Hepatocyte (in vitro differentiated cells): ENCODE measurements at places on chromosomes 13 and 19.
A peak's percentile ranks its signal among the peaks of the same experiment; 100 is the strongest.

DNA sequence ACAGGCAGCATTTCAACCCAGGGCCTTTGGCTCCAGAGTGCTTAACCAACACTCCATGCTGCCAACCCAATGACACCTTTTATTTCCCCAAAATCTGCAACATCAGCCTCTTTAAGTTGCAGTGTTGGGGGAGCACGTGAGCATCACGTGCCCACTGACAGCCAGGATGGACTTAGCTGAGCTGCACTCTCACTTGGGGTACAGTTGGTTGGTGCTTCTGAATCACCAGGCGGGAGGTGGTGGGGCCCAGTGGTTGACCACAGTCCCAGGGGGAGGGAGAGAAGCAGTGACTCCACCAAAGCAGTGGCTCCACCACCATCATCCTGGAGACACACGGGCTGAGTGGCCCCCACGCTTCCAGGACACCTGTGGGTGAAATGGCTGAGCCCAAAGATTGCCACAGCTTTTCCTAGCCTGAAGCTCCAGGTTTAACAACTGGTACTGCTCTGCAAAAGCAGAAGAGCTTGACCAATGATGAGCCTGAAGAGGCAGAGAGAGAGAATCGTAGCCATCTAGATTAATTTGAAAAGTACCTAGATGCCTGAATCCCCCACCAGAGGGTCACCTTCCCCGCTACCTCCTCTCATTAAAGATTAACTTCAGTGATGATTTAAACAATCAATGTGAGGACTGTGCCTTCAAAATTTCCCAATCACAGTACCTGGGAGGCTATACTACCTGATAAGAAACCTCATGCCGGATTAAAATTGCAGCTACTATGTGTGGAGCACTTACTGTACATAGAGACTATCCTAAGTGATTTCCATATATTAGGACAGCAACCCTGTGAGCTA, 193.8 kb downstream of the FOXO1 start:
- no peak for DNase-seq

- peak; percentile 13 for DNase-seq
These were observed 76.2 kb upstream of the TNFSF11 start for GRCh38 chr13:42497798-42498197.

DNA sequence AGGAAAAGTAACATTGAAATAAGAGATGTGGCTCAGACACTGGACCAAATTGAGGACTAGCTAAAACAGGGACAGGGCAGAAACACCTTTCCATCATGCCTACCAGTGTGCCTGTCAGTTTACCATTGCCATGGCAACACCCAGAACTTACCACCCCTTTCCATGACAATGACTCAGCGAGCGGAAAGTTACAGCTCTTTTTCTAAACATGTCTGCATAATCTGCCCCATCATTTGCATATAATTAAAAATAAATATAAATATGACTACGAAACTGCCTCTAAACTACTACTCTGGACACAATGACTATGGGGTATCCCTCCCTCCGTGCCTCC, 96.0 kb downstream of the UBL3 start:
- no peak for DNase-seq

DNA sequence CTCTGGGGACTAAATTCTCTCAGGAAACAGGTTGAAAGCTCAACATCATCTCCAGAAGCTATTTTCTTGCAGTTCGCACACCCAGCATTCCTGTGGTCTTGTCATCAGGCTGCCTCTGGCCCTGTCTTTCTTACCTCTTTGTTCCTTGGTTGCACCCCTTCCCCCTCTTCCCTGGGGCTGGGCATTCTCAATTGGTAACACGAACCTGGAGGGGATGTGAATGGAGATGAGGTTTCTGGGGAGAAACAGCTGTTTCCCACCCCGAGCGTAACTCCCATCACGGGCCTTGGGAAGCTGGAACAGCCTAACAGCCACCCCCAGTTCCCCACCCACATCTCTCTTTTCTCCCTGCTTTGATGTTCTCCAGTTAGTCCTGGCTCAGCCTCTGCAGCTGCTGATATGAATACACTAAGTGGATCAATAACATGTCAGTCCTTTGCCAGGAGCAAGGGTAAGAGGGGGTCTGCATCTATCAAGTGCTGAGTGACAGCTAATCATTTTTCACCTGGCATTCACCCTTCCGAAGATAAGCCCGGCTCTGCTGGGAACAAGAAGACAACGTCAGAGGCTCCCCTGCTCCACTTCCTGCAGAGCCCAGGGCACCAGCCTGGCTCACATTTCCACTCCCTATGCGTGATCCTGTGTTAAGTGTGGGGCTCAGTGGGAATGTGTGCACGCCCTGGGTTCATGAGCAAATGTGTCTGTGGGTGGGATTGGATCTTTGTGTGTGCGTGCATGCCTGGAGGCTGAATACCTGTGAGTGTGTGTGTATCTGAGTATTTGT, 74.0 kb upstream of the KCTD15 start:
- DNase-seq = no peak

DNA sequence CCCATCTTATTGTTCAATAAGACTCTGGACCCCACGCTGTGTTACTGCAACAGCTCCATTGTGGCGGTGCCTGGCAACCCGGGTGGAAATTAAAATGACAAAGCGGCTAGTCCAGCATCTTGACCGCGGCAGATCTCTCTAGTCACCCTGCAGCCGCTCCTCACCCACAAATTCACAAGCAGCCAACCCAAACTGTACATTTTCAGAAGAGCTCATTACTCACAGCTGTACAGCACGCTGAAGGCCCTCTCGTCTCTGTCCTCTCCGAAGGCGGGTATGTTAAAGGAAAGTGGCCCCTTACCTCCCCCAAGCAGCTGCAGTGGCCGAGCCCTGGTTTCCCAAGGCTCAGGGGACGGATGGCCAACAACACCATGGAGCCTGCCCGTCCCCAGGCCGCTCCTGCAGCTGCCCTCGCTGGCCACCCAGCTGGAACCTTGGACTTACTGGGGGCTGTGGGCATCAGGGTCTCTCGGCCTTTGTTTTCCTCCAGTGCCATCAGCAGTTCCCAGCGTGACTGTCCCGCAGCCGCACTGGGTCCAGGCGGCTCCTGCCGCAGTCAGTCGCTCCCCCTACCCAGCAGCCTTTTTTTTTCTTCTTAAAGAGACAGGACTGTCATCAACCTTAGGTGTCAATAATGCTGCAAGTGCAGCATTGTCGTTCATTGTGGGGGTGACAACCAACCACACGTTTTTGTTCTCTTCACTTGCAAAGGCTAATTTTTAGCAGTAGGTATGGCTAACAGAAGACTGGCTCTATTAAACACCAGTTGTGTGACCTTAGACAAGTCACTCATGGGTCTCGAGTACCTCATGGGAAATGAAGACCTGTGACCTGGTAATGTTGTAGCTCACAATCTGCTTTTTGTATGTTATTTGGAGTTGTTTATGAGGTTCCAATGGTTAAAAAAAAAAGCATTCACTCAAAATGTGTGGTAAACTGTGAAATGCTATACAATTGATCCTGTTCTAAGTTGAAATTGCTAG, at the start of gene SACS:
TSS of gene SACS (minus strand) at position 532 of the 983 bp plus-strand sequence. CDS start 22,463 bp downstream, outside the sequence.
- peak; percentile 45 for DNase-seq

- DNase-seq = peak; percentile 18
These were observed 651.2 kb downstream of the SLITRK6 start for GRCh38 chr13:85148009-85148408.

DNA sequence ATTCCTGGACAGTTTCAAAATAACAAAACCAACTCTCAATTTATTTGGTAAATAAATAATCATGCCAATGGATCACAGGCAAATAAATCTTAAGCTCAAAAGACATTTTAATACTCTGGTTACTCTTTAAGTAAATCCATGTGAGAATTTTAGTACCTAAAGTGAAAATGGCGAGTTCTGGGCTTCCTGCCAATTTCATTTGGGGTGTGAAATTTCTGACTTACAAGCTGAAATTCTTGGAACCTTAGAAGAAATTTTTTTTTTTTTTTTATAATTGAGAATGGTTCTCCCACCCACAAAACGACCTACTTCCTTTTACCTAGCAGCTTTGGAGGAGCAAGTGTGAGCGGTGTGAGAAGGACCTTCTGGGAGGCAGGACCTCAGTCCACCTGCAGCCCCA, 354.5 kb upstream of the NBEA start:
- no peak for DNase-seq

DNA sequence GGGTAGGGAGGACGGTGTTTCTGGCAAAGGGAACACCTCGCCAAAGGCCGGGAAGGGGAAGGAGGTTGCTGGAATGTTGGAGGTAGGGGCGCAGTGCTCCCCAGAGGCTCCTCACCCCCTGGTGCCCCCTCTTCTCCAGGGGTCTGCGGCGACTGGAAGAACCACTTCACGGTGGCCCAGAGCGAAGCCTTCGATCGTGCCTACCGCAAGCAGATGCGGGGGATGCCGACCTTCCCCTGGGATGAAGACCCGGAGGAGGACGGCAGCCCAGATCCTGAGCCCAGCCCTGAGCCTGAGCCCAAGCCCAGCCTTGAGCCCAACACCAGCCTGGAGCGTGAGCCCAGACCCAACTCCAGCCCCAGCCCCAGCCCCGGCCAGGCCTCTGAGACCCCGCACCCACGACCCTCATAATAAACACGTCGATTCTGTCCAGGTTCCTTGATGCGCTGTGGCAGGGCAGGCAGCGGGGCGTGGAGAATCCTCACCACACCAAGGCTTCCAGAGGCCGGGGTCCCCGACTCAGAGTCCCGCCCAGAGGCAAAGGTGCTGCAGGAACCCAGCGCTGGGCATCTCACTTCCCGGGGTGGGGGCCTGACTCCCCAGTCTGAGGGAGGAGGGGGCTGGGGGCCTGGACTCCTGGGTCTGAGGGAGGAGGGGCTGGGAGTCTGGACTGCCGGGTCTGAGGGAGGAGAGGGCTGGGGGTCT, 7.4 kb upstream of the SPACA4 start:
- no peak for DNase-seq

DNA sequence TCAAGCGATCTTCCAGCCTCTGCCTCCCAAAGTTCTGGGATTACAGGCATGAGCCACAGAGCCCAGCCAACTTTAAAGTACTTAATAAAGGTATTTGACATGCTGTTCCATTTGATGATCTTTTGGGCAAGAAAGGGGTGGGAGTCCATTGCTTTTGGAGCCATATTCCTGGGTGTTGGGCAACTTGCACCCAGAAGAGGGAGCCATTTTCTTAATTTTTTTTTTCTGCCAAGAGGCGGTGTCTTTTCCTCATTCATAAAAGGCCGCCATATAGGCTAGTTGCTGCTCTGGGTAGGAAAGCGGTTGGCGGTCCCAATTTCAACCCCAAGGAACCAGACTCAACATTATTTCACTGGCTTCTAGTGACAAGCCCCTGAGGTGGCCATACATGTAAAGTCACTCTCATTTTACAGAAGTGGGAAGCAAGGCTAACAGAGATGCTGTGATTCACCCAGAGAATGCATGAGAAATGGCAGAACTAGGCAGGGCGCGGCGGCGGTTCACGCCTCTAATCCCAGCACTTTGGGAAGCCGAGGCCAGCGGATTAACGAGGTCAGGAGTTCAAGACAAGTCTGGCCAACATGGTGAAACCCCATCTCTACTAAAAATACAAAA, 139.6 kb downstream of the CACNA1A start:
- no peak for DNase-seq

- DNase-seq = no peak
These were observed 10.9 kb downstream of the RFX1 start for GRCh38 chr19:13995017-13995728.

- no peak for DNase-seq
These were observed 1.5 kb downstream of the DOCK9 start for GRCh38 chr13:98976338-98976737.

GRCh38 chr13:44331912-44332851, 41.4 kb upstream of the SERP2 start:
- DNase-seq = peak; percentile 56

GRCh38 chr13:74092711-74093110, 41.5 kb downstream of the KLF12 start:
- no peak for DNase-seq

DNA sequence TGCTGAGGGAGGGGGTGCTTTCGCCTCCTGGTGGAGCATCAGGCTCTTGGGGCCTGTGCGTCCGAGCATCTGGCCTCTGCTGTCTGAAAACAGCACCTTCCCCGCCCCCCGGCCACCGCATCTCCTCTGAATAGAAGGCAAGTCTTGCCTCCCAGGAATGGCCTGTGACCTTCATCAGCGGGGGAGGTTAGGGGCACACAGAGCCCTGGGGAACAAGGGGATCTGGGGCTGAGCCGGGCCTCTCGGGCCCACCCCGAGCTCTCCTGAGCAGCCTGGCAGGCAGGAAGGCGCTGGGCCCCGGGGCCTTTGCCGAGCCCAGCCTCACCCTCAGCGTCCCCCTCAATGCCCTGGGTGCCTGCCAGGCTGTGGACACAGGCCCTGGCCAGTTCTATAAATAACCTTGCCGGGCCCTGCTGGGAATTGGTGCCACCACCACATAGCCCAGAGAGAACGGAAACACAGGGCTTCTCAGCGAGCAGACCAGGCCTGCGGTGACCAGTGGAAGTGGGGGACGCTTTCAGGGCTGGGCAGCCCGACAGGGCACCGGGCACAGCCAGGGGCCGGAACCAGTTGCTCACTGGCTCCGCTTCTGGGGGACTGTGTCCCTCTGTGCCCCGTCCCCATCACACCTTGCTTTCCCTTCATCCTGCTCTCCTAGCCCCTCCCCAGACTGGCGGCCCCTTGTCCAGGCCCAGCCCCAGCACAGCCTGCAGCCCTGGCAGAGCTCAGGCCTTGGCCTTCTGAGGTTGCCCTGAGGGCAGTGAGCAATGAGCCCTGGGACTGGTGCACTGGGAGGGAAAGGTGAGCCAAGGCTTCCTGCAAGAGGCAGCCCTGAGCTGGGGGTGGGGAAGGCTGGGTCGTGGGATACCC, 9.5 kb downstream of the STK11 start:
- no peak for DNase-seq

DNA sequence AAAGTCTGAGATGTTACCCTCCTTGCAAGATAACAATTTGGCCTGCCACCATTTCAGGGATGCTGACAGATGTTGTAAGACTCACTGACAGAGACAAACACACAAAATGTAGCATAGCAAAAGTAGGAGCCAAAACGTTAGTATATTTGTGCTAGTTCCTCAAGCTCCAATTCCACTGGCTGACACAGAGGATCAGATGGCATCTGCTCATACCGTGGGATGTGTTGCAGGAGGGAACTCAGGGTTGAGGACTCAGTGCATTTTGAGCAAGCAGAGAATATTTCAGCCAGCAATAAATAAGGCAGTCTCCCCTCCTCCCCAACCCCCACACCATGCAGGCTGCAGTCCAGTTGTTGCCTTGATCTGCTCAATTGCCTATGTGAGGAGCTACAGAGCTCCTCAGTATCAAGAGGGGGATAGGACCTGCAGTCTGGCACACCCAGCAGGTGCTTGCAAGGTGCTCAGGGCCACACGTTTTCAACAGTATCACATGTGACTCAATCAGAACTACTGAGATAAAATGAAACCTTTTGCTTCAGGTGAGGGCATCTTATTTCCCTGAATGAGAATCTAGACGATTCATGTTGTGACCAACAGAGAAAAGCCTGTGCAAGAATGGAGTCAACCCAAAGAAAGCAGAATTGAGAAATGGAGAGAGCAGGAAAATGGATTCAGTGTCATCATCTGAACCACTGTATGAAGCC, 23.6 kb upstream of the LRCH1 start:
- no peak for DNase-seq

DNA sequence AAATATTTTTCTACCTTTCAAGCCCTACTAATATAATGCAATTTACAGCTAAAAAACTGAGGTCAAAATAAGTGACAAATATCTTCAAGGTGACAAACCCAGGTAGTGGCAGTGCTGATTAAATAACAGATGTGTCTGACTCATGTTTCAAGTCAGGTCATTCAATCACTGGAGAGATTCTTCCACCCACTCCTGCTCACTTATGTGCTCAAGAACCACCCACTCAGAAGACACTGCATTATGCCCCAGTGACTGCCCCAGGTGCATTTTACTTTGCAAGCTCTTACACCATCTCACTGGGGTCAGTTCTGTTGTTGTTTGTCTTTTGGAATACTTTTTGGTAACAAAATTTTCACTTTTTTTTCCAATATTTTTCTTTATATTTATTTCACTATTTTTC, 2.2 kb downstream of the ZNF100 start:
- peak; percentile 7 for DNase-seq

- peak; percentile 40 for DNase-seq
These were observed 13.7 kb downstream of the LGALS7 start for GRCh38 chr19:38759590-38760003.
